Neural progenitor cell (in vitro differentiated cells): ENCODE measurements at places on chromosomes 2 and 18. TPM values are rescaled to one million over a fixed set of nuclear protein-coding genes. Genes with fewer than 3 reads are reported as not detected.

Gene NYAP2
- total RNA-seq = 0.07 TPM in 1 of 2 replicates, not detected in the other

Gene TMEM163
- total RNA-seq = 0.95 and 1.2 TPM in 2 replicates

Gene LNPK
- total RNA-seq = 24.4 and 36.1 TPM in 2 replicates

Gene SERPINB13
- not detected in 2 replicates for total RNA-seq

Gene TMEM198
- 0.79 and 2.3 TPM in 2 replicates for total RNA-seq

Gene IL36G
- 0.59 and 1.3 TPM in 2 replicates for total RNA-seq

Gene RGPD4
- total RNA-seq = 0.06 and 0.07 TPM in 2 replicates

Gene G6PC2
- total RNA-seq = not detected in 2 replicates

Gene NGEF
- total RNA-seq = 3.2 and 4.3 TPM in 2 replicates

Gene ALMS1
- total RNA-seq = 55.3 and 58.8 TPM in 2 replicates

Gene TMEFF2
- total RNA-seq = 0.56 and 1.7 TPM in 2 replicates
